ENCODE measurements at places on chromosomes 1 and 21. TPM values are rescaled to one million over a fixed set of nuclear protein-coding genes. Genes with fewer than 3 reads are reported as not detected.

The VSIG8 gene
- under 0.01 TPM for total RNA-seq

The TLCD4 gene
- total RNA-seq: not detected

The SYT14 gene
- total RNA-seq: 1.6 TPM

The SH2D2A gene
- total RNA-seq: 0.97 TPM

The ZNF683 gene
- not detected for total RNA-seq

The ATP1A2 gene
- not detected for total RNA-seq

The CGN gene
- 0.30 TPM for total RNA-seq

The CLDN19 gene
- total RNA-seq: not detected

The UTS2 gene
- total RNA-seq: under 0.01 TPM

The FCRL5 gene
- not detected for total RNA-seq

The ATAD3C gene
- total RNA-seq: not detected

The RAB42 gene
- not detected for total RNA-seq

Data from epithelial cell of umbilical artery (primary cell).